Endothelial cell (in vitro differentiated cells): ENCODE measurements at places on chromosomes 7 and 10. TPM values are rescaled to one million over a fixed set of nuclear protein-coding genes. Genes with fewer than 3 reads are reported as not detected.

DNA sequence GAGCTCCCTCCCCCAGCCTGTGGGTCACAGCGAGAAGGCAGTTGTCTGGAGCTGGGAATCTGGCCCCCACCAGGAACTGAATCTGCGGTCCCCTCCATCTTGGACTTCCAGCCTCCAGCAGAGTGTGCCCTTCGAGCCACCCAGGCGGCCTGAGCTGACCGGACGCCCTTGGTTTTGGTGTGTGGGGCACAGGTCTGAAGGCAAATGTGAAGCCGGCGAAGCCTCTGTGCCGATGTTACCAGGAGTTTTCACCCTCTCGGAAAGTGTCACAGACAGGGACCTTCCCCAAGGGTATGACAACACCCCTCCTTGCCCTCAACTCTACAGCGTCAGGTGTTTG, 109.1 kb downstream of the DNAJB6 start:
- peaks cover 6% of the 10 kb centered on the region for H3K27me3 ChIP-seq
- no peak for DNase-seq
- H3K27ac ChIP-seq, result no peak overlapping the region
- H3K4me3 ChIP-seq, result no peak overlapping the region
- H3K36me3 ChIP-seq, result peaks cover 4% of the 10 kb centered on the region

- H3K4me1 ChIP-seq, result no peaks in the 10 kb centered on the region
- H3K27ac ChIP-seq, result no peak overlapping the region
- H3K27me3 ChIP-seq, result no peaks in the 10 kb centered on the region
- no peaks in the 10 kb centered on the region for H3K36me3 ChIP-seq
- DNase-seq, result no peak
Measured at GRCh38 chr7:1348096-1348822, 111.0 kb downstream of the MICALL2 start.

Gene CTTNBP2
- 24.4 TPM for total RNA-seq

- peak overlapping the region; percentile 62 for H3K27ac ChIP-seq
- DNase-seq, result no peak
- peaks cover 11% of the 10 kb centered on the region for H3K27me3 ChIP-seq
- H3K36me3 ChIP-seq, result peaks cover 8% of the 10 kb centered on the region
- H3K4me1 ChIP-seq, result peaks cover 61% of the 10 kb centered on the region
- H3K4me3 ChIP-seq, result peak overlapping the region; percentile 95
Measured at GRCh38 chr10:95560278-95561176, 644 bp downstream of the SORBS1 start.

Gene TEX36
- not detected for total RNA-seq

- H3K4me1 ChIP-seq, result no peaks in the 10 kb centered on the region
- DNase-seq, result no peak
- no peak overlapping the region for H3K4me3 ChIP-seq
Measured at GRCh38 chr10:59513558-59513957, 151.2 kb upstream of the FAM13C start.

DNA sequence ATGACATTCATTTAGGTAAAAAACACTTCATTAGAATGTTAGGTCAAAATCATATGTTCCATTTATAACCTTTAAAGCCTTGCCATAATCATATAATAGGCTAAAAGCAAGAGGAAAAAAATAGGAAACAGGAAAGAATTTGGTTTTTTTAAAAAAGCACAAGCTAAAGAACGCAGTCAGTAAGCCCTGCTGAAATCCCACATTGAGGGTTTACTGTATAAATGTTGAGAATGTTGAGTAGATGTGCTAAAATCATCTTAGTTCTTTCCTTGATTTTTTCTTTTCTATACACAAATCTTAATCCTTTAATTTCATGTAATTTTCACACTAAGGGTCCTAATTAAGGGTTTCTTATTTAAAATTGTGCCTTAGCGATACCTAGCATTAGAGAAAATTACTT, 133.0 kb downstream of the TSPAN12 start:
- H3K4me3 ChIP-seq, result no peak overlapping the region
- no peak overlapping the region for H3K27ac ChIP-seq
- H3K27me3 ChIP-seq, result no peaks in the 10 kb centered on the region

Gene ZNF33B
- total RNA-seq, result 63.4 TPM

- peaks cover 2% of the 10 kb centered on the region for H3K27me3 ChIP-seq
- no peak overlapping the region for H3K27ac ChIP-seq
- no peak for DNase-seq
- H3K4me3 ChIP-seq, result no peak overlapping the region
- peaks cover 12% of the 10 kb centered on the region for H3K4me1 ChIP-seq
Measured at GRCh38 chr10:660413-660969, 29.0 kb downstream of the DIP2C start.

Gene PTN
- 1.7 TPM for total RNA-seq

Gene EIF4EBP2
- 146 TPM for total RNA-seq

Gene DRGX
- not detected for total RNA-seq

GRCh38 chr7:6571160-6571779, 6.0 kb upstream of the ZDHHC4 start:
- no peaks in the 10 kb centered on the region for H3K27me3 ChIP-seq
- no peaks in the 10 kb centered on the region for H3K4me1 ChIP-seq
- DNase-seq, result no peak
- H3K36me3 ChIP-seq, result no peaks in the 10 kb centered on the region

- H3K36me3 ChIP-seq, result no peaks in the 10 kb centered on the region
- no peak overlapping the region for H3K27ac ChIP-seq
- no peaks in the 10 kb centered on the region for H3K4me1 ChIP-seq
- no peak overlapping the region for H3K4me3 ChIP-seq
Measured at GRCh38 chr7:120303105-120303504, 30.1 kb downstream of the KCND2 start.

DNA sequence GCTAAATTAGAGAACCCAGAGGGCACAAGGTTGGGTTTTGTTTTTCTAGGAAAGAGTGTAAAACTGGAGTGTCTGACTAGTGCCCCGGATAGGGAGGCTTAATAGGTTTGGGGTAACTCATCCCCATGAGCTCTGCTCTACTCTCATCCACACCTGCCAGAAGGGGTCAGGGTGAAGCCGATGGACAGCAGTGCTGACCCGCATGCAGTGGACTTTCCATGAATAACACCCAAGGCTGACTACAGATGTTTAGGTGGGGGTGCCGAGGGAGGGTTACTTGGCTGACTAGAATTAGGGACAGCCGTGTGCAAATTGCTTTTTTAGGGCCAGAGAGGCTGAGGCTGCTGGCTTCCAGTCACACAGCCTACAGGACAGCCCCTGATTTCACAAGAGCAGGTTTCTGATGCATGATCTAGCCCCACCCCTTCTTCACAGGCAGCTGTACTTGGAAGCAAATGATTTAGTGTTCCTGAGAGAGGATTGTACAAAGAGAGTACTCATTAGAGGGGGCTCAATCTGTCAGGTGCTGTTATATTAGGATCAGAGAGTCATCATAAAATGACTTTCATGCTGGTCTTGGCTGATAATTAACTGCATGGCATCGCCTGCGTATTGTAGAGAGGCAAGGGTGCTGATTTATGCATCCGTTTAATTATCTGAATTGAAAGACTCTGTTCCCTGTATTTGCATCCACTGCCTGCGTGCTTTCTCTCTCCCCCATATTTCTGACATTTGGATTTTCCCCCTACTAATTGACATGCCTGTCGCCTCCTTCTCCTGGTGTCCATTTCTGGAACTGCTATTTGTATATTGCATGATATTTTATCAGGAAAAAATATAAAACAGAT, 9.5 kb downstream of the INHBA start:
- H3K4me1 ChIP-seq, result peaks cover 10% of the 10 kb centered on the region
- no peak overlapping the region for H3K4me3 ChIP-seq
- no peak for DNase-seq
- no peaks in the 10 kb centered on the region for H3K36me3 ChIP-seq
